Muscle of arm (tissue), 14 donors: ENCODE measurements at places on chromosomes 6 and 20. TPM values are rescaled to one million over a fixed set of nuclear protein-coding genes. Genes with fewer than 3 reads are reported as not detected.
A peak's percentile ranks its signal among the peaks of the same experiment; 100 is the strongest.

CGA gene
- polyA plus RNA-seq, result 3.4 TPM

GPLD1 gene
- 1.8 TPM for polyA plus RNA-seq

DDR1 gene
- 53.3 TPM for polyA plus RNA-seq

OXT gene
- 0.37 TPM for polyA plus RNA-seq

DYNLT2 gene
- polyA plus RNA-seq, result 2.3 TPM

ZNF165 gene
- polyA plus RNA-seq, result 1.6 TPM

ROMO1 gene
- polyA plus RNA-seq, result 54.1 TPM

MCHR2 gene
- not detected for polyA plus RNA-seq

CCN5 gene
- polyA plus RNA-seq, result 0.07 TPM

LIME1 gene
- 1.9 TPM for polyA plus RNA-seq

VEGFA gene
- 98.8 TPM for polyA plus RNA-seq

VARS2 gene
- 36.7 TPM for polyA plus RNA-seq

BCAS4 gene
- polyA plus RNA-seq, result 2.6 TPM

PROKR2 gene
- not detected for polyA plus RNA-seq

PACRG gene
- not detected for polyA plus RNA-seq

GRCh38 chr6:73655341-73655917 is 1.6 kb upstream of the SLC17A5 start:
- DNase-seq, result no peak

DNA sequence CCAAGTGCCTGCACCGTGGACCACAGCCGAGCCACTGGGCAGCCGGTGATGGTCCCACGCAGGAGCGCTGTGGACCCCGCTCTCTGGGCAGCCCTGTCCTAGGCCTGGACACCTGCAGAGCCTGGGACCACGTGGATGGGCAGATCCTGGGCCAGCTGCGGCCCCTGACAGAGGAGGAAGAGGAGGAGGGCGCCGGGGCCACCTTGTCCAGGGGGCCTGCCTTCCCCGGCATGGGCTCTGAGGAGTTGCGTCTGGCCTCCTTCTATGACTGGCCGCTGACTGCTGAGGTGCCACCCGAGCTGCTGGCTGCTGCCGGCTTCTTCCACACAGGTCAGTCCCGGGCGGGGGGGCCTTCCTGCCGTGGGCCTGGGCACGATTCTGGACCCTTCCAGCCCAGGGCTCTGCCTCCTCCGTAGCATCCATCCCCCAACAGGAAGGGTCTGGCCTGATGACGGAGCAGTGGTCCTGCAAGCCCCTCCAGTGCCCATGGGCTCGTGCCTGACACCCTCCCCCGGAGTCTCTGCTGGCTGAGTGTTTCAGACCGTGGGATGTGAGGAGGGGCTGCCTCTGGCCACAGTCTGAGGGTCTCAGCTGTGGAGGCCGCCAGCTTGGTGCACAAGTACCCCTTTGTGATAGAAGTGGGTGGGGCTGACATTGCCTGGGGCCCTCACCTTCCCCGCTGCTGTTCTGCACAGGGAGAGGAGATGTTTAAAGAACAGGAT is 572 bp downstream of the BIRC7 start:
- DNase-seq, result no peak

GRCh38 chr20:8851446-8851845 is 217.4 kb upstream of the PLCB4 start:
- DNase-seq, result no peak

DNA sequence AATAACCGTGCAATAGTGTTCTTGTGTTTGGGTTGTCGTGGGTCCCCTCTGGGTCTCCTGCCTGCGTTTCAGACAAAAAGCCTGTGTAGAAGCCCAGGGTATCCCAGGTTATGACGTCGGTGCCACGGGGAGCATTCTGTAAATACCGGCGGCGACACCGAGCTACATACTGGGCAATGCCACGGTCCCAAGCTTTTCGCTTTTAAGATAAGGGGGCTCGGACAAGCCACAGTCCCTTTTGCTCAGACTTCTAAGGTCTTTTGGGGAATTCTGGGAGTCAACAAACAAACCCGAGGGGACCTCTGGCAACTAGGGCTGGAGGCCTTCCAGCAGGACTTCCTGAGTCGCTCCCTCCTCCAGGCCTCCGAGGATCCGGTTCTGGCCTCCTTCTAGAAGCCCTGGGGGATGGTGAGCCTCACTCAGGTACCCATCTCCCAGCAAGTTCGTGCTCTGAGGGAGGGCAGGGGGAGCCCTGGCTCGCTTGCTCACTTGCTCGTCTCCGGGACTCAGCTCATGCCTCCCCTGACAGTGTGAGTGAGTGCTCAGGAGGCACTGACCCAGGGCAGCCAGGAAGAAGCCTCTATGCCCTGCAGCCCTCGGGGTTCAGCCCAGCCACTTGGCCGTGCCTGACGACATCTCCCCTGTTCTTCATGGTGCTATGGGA is 62.4 kb upstream of the MRPS10 start:
- DNase-seq, result no peak

- DNase-seq, result no peak
Observed at GRCh38 chr6:112030206-112030960, 23.5 kb upstream of the CCN6 start.

DNA sequence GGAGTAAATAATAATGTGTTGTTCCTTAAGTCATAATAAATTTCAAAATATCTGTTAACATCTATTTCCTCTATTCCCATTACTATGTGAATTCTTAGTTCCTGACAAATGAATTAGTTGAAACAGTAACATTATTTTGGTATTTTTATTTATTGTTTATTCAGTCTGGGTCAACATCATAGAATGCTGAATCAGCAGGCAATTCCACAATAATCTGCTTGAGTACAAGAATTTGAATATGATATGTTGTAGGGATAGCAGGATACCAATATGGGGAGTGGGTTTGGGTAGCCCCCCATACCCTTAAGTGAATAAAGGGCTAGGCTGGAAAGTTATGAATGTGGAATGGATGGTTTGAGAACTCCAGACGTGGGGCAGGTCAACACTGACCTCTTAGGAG is 373.2 kb upstream of the CHD6 start:
- no peak for DNase-seq

DNA sequence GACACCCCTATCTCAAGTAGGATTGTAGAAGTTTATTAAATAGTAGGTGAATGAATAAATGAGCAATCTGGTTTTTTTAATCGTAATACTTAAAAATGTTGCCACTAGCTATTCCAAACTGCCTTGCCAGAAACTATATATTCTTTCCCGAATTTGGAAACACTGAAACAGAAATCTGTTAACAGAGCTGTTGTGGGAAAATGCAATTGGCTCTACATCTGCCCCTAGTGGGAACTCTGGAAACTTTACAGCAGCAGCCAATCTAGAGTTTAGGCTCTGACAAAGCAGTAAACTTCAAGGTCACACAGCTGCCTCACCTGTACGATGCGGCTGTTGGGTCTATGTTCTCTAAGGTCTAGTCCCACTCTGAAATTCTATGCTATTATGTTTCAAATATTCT is 41.7 kb downstream of the SYNE1 start:
- DNase-seq, result peak; percentile 45

- DNase-seq, result no peak
Observed at GRCh38 chr6:38755874-38756273, 40.8 kb downstream of the DNAH8 start.

- no peak for DNase-seq
Observed at GRCh38 chr6:130259140-130259539, 36.4 kb upstream of the SAMD3 start.

GRCh38 chr20:13545790-13546189 is 92.9 kb downstream of the TASP1 start:
- DNase-seq, result no peak

GRCh38 chr6:149080511-149080910 is 237.0 kb upstream of the TAB2 start:
- DNase-seq, result no peak

- peak; percentile 70 for DNase-seq
Observed at GRCh38 chr6:25354078-25354932, 75.1 kb downstream of the CARMIL1 start.

GRCh38 chr6:24391756-24392405 is 10.9 kb upstream of the MRS2 start:
- no peak for DNase-seq

GRCh38 chr6:105596284-105596755 is 193.4 kb upstream of the PREP start:
- peak; percentile 23 for DNase-seq

- DNase-seq, result peak; percentile 41
Observed at GRCh38 chr20:6583134-6583738, 184.2 kb upstream of the BMP2 start.

- DNase-seq, result no peak
Observed at GRCh38 chr6:125231133-125231532, 70.6 kb downstream of the HDDC2 start.

DNA sequence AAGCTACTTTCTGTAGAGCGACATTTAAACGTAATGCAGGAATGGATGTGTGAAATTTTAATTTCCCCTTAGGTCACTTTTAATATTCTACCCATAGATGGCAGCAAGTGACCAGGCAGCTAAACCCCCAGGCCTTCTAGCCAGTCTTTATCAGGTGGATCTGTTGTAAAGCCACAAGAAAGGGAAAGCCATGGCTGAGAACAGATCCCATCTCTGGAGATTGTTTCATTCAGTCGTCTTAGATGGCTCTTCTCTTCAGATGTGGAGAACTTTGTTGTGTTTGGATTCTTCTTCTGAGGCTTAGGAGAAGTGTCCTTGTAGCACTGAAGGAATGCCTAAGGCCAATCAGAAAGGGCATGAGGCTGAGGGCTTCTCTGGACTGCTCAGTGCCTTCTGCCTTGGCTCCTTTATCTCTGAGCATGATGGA is 15.8 kb upstream of the RNF182 start:
- DNase-seq, result peak; percentile 61
